CD4-positive, alpha-beta T cell treated with Interleukin-2 at 100 ng/mL for 4 hours (primary cell): ENCODE measurements at places on chromosomes 7 and 10.

DNA sequence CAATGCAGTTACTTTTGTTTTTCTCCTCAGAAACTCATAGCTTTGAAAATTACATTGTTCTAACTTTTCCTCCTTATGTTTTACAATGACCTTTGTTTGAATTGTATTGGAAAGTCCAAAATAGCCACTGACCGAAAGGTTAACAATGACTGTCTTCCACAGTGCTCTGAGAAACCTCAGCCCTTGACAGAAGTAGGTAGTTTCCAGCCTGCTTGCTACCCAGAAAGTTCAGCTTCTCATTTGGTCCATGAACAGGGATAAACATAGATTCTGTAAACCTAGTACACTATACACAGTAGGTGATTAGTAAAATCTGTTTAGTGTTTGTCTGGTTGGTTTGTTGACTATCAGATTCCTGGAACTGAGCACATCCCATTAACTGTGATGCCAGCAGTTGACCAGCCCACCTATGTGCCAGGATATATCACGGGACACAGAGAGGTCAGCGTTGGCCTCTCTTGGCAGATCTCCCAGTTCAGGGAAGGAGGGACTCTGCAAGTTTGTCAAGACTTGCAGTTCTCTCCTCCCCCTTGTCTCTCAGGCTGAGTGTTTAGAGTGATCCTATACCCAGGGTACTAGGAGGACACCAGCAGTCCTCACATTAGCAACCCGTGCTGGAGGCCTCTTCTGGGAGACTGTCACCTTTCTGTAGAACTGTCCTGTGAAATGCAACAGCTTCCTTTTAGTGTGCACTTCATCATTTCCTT is 297.6 kb downstream of the ARHGAP12 start:
- DNase-seq, result no peak

DNA sequence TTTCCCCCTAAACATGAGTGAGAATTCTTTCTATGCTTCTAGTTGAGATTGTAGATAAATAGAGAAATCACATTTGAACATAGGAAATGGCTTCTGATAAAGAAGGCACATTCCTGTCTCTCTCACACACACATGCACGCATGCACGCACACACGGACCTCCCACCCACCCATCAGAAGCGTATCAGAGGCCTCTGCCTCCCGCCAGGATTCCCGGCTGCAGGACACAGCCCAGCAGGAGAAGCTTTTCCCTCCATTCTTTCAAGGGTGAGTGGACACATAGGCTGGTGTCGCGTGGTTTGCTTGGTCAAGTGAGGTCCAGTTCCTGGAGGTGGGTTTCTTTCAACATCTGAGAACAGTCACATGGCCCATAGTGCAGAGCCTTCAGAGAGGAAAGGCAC is 34.2 kb downstream of the KLF6 start:
- DNase-seq, result no peak

GRCh38 chr7:116776046-116776445 is 86.3 kb upstream of the CAPZA2 start:
- DNase-seq, result no peak

- DNase-seq, result peak; percentile 34
These were observed 302.9 kb upstream of the PODXL start for GRCh38 chr7:131859147-131859821.

DNA sequence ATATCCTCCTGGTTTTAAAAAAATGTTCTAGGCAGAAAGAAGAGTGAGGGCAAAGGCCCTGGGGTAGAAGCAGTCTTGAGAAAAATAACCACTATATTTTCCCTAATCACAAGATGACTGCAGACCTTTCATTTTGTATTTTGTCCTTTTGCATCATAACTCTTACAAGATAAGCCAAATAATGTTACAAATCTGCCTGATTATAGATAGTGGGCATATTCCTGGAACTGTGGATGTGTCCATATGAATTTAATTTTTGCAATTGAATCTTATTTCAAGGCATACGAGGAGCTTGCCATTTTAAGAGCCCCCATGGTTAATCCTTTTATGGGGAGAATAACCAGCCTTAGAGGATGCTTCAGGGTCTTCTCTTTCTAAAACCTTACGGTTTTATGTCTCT is 102.7 kb downstream of the ADRA2A start:
- DNase-seq, result no peak

- DNase-seq, result no peak
These were observed 60.2 kb downstream of the ZNF467 start for GRCh38 chr7:149713061-149713730.

GRCh38 chr10:126250527-126251310 is 137.6 kb downstream of the ADAM12 start:
- DNase-seq, result no peak

DNA sequence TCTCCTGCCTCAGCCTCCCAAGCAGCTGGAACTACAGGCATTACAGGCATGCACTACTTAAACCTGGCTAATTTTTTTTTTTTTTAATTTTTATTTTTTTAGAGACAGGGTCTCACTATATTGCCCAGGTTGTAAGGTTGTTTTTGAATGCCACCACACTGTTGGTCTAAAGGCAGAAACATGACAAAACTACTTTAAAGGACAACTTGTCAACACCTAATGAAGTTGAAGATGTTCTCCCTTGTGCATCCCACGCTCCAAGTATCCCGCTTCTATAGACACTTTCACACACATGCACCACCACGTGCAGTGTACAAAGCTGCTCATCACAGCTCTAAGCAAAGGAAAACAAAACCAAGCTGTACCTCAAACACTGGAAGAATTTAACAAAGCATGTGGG is 226.4 kb downstream of the FGFR2 start:
- no peak for DNase-seq

GRCh38 chr7:8134089-8134733 is 127.8 kb downstream of the ICA1 start:
- peak; percentile 56 for DNase-seq

GRCh38 chr7:28921822-28922221 is 36.3 kb downstream of the TRIL start:
- DNase-seq, result peak; percentile 61
